ENCODE measurements at places on chromosomes 5 and 9. TPM values are rescaled to one million over a fixed set of nuclear protein-coding genes. Genes with fewer than 3 reads are reported as not detected.

The ZNF366 gene
- 5.0 TPM for total RNA-seq

The HK3 gene
- total RNA-seq = 1.8 TPM

The PCDHGB5 gene
- total RNA-seq = 5.9 TPM

The CDKN2A gene
- total RNA-seq = 1.5 TPM

The SPINK13 gene
- total RNA-seq = not detected

The LOX gene
- total RNA-seq = 17.8 TPM

The OR1J4 gene
- total RNA-seq = not detected

The PCDHB4 gene
- 1.6 TPM for total RNA-seq

The SPINK4 gene
- not detected for total RNA-seq

The PRR7 gene
- 0.82 TPM for total RNA-seq

The CAMK2A gene
- 26.0 TPM for total RNA-seq

The TENT4A gene
- 7.8 TPM for total RNA-seq

The HMGCS1 gene
- 31.5 TPM for total RNA-seq

The CTSV gene
- not detected for total RNA-seq

The CMYA5 gene
- total RNA-seq = 866 TPM

The KCNV2 gene
- not detected for total RNA-seq

The CCDC127 gene
- 9.1 TPM for total RNA-seq

The DPM2 gene
- total RNA-seq = 9.6 TPM

The HSPB3 gene
- total RNA-seq = 272 TPM

The GRM6 gene
- not detected for total RNA-seq

DNA sequence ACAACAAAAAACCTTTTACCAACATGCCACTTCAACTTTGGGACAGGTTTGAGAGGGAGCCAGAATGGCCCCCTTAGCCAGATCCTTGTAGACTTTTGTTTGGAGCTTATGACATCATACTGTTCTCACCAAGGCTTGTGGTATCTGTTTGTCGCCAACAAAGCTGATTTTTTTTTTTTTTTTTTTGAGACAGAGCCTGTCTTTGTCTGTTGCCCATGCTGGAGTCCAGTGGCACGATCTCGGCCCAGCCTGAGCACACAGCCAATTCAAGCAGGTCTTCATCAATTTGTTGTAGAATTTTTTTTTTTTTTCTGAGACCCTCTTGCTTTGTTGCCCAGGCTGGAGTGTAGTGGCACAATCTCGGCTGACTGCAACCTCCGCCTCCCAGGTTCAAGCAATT lies 26.4 kb upstream of the NTNG2 start:
- H3K36me3 ChIP-seq = no peaks in the 10 kb centered on the region
- no peak overlapping the region for H3K4me3 ChIP-seq
- no peaks in the 10 kb centered on the region for H3K4me1 ChIP-seq
- peaks cover 47% of the 10 kb centered on the region for H3K27me3 ChIP-seq
- H3K27ac ChIP-seq = no peak overlapping the region

- no peak for DNase-seq
- H3K36me3 ChIP-seq = no peaks in the 10 kb centered on the region
- no peaks in the 10 kb centered on the region for H3K27me3 ChIP-seq
- no peaks in the 10 kb centered on the region for H3K4me1 ChIP-seq
- no peak overlapping the region for H3K27ac ChIP-seq
- H3K4me3 ChIP-seq = no peak overlapping the region
Measured at GRCh38 chr9:107872457-107873192, 383.1 kb upstream of the KLF4 start.

- no peaks in the 10 kb centered on the region for H3K36me3 ChIP-seq
- no peak overlapping the region for H3K27ac ChIP-seq
- H3K27me3 ChIP-seq = no peaks in the 10 kb centered on the region
- H3K4me1 ChIP-seq = no peaks in the 10 kb centered on the region
- no peak overlapping the region for H3K4me3 ChIP-seq
Measured at GRCh38 chr5:33901156-33901555, 9.4 kb upstream of the ADAMTS12 start.

- H3K27ac ChIP-seq = no peak overlapping the region
- H3K4me1 ChIP-seq = no peaks in the 10 kb centered on the region
- H3K36me3 ChIP-seq = no peaks in the 10 kb centered on the region
- H3K4me3 ChIP-seq = no peak overlapping the region
- H3K27me3 ChIP-seq = peaks cover 24% of the 10 kb centered on the region
- no peak for DNase-seq
Measured at GRCh38 chr5:181060231-181060590, 20.1 kb downstream of the BTNL9 start.

DNA sequence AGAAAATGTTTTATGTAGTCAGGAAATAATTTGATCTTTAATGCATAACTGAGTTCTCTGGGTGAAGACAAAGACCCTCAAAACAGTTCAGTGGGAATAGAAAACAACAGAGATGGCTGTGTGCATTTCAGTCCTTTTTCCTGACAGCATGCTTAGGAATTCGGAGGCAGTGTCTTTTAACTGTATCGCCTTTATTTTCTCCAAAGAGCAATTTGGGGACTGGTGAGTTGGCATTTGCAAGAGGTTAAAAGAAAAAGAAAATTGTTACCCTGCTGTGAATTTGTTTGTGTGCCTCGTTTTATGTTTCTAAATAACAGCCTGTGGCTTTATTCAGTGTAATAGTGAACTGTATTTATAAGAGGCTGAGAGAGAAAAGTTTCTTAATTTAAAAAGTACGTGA lies 227.8 kb upstream of the DMAC1 start:
- no peaks in the 10 kb centered on the region for H3K4me1 ChIP-seq
- H3K36me3 ChIP-seq = no peaks in the 10 kb centered on the region
- no peak for DNase-seq
- H3K27me3 ChIP-seq = no peaks in the 10 kb centered on the region
- H3K4me3 ChIP-seq = no peak overlapping the region

DNA sequence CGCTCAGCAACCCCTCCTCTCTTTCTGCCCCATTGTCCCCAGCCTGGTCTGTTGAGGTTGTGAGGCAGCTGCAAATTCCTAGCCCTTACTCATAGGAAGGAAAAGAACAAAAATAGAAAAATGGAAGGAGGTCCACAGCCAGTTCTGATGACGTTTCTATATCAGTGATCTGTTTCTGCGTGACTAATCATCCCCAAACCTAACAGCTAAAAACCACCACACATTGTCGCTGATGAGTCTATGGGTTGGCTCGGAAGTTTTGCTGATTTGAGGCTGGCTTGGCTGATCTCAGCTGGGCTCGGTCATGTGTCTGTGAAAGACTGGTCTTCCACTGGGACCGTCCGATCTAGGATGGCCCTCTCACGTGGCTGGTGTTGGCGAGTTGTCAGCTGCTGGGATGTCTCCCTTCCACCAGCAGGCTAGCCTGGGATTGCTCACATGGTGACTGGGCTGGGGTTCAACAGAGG lies 200.6 kb upstream of the ZNF618 start:
- no peak overlapping the region for H3K4me3 ChIP-seq
- peak; percentile 79 for DNase-seq
- peaks cover 31% of the 10 kb centered on the region for H3K4me1 ChIP-seq
- H3K27ac ChIP-seq = peak overlapping the region; percentile 53
- no peaks in the 10 kb centered on the region for H3K27me3 ChIP-seq

GRCh38 chr9:89739511-89739910 lies 134.7 kb downstream of the GADD45G start:
- no peak overlapping the region for H3K4me3 ChIP-seq
- no peak overlapping the region for H3K27ac ChIP-seq
- no peaks in the 10 kb centered on the region for H3K27me3 ChIP-seq
- peaks cover 4% of the 10 kb centered on the region for H3K4me1 ChIP-seq

GRCh38 chr9:101925498-101925897 lies 187.1 kb upstream of the GRIN3A start:
- H3K27me3 ChIP-seq = no peaks in the 10 kb centered on the region
- H3K4me1 ChIP-seq = no peaks in the 10 kb centered on the region
- no peak overlapping the region for H3K4me3 ChIP-seq

GRCh38 chr5:95956021-95956899 lies 5.4 kb downstream of the ELL2 start:
- no peak for DNase-seq
- H3K27me3 ChIP-seq = no peaks in the 10 kb centered on the region
- H3K4me1 ChIP-seq = peaks cover 15% of the 10 kb centered on the region
- no peaks in the 10 kb centered on the region for H3K36me3 ChIP-seq

GRCh38 chr5:110823571-110823970 lies 84.8 kb downstream of the SLC25A46 start:
- no peak overlapping the region for H3K4me3 ChIP-seq
- DNase-seq = no peak
- H3K27ac ChIP-seq = no peak overlapping the region

DNA sequence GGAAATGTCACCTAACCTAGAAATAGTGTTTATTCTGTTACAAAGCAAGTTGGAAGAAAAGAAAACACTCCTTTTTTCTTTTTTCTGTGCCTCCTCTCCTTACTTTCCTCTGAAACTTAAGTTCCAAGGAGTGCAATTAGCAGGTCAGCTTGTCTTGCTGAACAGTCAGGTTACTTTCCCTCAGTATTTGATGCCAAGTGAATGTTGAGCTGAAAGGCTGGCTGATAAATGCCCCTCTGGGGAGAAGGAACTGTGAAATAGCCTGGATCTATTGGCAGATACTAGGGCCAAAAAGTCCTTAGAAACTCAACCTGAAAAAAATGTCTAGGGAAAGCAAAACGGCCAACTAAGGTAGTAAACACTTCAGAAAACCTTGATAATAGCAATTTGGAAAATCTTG lies 43.6 kb downstream of the GRIA1 start:
- H3K36me3 ChIP-seq = no peaks in the 10 kb centered on the region
- no peak for DNase-seq
- H3K4me1 ChIP-seq = no peaks in the 10 kb centered on the region

- no peak overlapping the region for H3K27ac ChIP-seq
- no peaks in the 10 kb centered on the region for H3K36me3 ChIP-seq
- H3K4me1 ChIP-seq = no peaks in the 10 kb centered on the region
- no peak overlapping the region for H3K4me3 ChIP-seq
Measured at GRCh38 chr5:79849486-79850315, 141.4 kb downstream of the MTX3 start.

DNA sequence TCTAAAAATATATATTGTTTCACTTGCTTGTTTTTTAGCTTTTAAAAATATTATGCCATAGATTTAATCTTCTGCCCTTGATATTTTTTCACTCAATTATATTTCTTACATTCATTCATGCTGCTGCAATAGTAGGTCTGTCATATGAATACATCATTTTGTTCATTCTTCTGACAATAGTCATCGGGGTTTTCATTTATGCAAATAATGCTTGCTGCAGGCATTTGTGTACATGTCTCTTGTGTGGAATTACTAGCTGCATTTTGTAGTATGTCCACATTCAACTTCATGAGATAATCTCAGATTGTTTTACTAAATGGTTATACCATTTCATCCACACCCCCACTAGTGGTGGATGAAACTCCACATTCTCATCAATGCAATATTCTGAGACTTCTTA lies 5.3 kb upstream of the PLPP1 start:
- H3K36me3 ChIP-seq = no peaks in the 10 kb centered on the region
- H3K27ac ChIP-seq = no peak overlapping the region
- no peak overlapping the region for H3K4me3 ChIP-seq
- no peaks in the 10 kb centered on the region for H3K4me1 ChIP-seq
- no peaks in the 10 kb centered on the region for H3K27me3 ChIP-seq

GRCh38 chr5:169627551-169627950 lies 9.5 kb upstream of the DOCK2 start:
- H3K4me1 ChIP-seq = no peaks in the 10 kb centered on the region
- H3K27ac ChIP-seq = no peak overlapping the region
- H3K4me3 ChIP-seq = no peak overlapping the region
- H3K27me3 ChIP-seq = no peaks in the 10 kb centered on the region
- no peak for DNase-seq

DNA sequence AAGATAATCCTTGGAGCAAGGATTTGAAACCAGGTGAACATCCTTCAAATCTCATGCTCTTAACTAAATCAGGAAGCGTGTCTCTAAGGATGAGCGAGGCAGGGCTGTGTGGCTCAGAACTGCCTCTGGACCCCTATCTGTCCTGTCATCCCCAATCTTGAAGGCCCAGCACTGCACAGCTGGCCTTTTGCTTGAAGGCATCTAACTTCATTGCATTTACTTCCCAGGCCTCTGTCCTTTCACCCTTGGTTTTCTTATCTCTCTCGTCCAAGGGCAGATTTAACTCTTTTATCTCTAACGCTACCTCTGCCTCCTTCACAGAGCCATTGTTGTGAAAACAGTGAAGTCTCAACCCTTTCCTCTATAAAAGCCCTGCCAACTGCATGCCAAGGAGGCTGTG lies 83.8 kb downstream of the UGCG start:
- DNase-seq = no peak
- H3K4me3 ChIP-seq = no peak overlapping the region
- H3K4me1 ChIP-seq = no peaks in the 10 kb centered on the region
- H3K27ac ChIP-seq = no peak overlapping the region

DNA sequence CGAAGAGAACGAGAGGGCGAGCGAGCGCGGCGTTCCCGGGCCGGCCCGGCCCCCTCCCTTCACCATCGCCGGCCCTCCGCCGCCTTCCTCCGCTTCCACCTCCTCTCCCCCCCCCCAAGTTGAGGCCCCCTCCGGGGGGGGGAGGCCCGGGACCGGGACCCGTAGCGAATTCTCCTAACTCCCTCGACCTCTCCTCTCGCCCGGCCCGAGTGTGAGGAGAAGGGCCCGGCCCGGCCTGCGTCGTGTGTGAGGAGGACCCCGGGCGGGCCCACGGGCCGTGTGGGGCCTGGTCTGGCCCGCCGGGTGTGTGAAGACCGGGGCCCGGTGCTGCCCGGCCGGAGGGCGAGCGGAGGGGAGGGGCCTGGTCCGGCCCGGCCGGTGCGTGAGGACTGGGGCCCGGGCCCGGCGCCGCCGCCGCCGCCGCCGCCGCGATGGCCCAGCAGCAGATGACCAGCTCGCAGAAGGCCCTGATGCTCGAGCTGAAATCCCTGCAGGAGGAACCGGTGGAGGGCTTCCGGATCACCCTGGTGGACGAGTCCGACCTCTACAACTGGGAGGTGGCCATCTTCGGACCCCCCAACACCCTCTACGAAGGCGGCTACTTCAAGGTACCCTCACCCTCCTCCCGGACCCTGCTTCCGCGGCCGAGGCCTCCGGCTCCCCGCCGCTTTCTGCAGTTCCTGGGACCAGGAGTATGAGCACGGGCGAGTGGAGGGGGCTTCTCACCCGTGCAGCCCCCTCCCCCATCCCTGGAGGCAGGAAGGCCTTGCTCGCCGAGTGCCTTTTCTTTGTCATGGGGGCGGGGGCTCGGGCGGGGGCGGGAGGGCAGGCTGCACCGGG lies 587 bp downstream of the UBE2R2 start:
- peak; percentile 82 for DNase-seq
- peaks cover 45% of the 10 kb centered on the region for H3K4me1 ChIP-seq
- H3K36me3 ChIP-seq = no peaks in the 10 kb centered on the region
- H3K27me3 ChIP-seq = no peaks in the 10 kb centered on the region
- H3K27ac ChIP-seq = peak overlapping the region; percentile 99

DNA sequence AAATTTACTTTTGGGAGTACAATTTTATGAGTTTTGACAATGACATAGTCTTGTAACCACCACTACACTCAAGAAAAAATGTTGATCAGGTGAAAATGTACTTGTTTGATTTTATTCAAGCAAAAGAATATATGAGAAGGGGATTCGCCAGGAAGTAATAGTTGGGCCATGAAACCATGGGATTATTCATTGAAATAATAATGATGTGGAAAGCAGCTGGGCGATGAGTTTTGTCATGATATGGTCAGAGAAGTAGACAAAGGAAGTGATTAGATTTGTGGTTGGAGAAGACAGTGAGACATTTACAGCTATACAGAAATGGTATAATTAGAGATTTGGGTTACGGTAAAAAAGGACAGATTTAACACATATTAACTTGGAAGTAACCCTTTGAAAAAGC lies 11.2 kb downstream of the HMGCR start:
- no peaks in the 10 kb centered on the region for H3K27me3 ChIP-seq
- H3K4me1 ChIP-seq = no peaks in the 10 kb centered on the region
- peaks cover 99% of the 10 kb centered on the region for H3K36me3 ChIP-seq
- H3K4me3 ChIP-seq = no peak overlapping the region
- DNase-seq = no peak

GRCh38 chr5:81948349-81948748 lies 23.5 kb upstream of the ATG10 start:
- H3K36me3 ChIP-seq = no peaks in the 10 kb centered on the region
- no peak for DNase-seq
- H3K4me1 ChIP-seq = no peaks in the 10 kb centered on the region
